T1000 (cell line): ENCODE measurements at places on chromosomes 12 and 14.

DNA sequence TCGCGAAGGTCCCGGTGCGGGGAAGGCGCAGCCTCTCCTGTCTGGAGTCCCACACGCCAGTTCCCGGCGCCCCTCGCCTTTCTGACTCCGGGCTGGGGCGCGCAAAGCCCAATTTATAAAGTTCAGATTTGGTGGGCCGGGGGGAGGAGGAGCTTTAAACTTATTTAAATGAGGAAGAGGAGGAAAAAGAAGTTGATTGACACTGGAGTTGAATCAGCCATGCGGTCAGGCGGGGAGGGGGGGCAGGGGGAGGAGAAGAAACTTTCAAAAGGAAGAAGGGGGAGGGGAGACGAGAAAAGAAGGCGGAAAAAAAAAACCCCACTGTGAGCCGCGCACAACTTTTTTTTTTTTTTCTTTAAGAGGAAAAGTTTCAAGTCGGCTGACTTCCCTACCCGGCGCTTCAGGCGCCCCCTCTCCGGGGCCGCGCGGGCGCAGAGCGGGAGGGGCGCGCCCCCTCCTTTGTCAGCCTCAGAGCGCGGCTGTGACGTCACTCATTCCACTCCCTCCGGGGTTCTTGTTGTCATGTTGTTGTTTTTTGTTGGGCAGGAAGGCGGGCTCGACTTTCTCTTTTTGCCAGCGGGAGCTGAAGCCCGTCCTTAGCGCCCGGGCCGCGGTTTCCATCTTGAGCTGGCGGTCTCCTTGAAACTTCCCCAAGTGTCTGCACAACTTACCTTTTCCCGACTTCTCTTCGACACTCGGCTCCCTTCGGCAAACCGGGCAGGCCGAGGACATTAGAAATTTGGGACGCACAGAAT is at the start of gene ZFP36L1:
Gene ZFP36L1 (minus strand): TSS at position 89 of the 755 bp plus-strand sequence. CDS start 129 bp downstream, outside the sequence.
- peak; percentile 93 for DNase-seq

GRCh38 chr12:53070877-53071492 is 8.2 kb downstream of the SPRYD3 start:
- DNase-seq: no peak

GRCh38 chr12:94062796-94063635 is 85.4 kb upstream of the PLXNC1 start:
- DNase-seq: no peak

- no peak for DNase-seq
These were observed 23.5 kb upstream of the PPP4R3A start for GRCh38 chr14:91533623-91534022.

DNA sequence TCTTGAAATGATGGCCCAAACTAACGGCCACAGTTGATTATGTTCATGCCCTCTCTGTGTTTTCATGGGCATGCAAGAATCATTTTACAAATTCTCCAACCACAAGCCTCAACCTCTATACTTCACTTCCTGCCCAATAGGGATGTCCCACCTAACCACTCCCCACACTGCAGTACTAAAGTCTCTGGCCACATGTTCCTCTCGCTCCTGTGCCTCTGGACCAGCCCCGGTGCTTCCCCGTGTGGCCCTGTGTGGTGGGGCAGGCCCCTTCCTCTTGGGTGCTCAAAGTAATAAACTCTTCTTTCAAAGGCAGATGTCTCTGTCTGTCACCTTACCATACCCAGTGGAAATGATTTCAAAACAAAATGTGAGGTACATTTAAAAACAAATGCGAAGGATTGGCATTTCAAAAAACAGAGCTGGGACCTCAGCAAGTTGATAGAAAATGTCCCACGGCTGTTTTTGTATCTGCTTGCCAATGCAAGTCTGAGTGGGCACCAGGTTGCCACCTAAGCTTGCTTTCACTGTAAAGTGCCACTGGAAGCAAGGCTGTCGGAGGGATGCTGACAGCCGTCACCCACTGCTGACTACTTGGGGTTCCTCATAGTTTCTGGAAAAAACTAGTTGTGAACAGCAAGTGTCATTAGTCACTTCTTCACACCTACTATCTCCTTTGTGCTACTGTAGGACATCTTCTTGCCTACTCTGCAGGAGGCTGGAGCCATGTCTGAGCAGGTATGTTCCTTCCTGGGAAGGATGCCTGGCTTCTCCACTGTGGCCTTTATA is 8.2 kb upstream of the SERPINA11 start:
- DNase-seq: no peak

DNA sequence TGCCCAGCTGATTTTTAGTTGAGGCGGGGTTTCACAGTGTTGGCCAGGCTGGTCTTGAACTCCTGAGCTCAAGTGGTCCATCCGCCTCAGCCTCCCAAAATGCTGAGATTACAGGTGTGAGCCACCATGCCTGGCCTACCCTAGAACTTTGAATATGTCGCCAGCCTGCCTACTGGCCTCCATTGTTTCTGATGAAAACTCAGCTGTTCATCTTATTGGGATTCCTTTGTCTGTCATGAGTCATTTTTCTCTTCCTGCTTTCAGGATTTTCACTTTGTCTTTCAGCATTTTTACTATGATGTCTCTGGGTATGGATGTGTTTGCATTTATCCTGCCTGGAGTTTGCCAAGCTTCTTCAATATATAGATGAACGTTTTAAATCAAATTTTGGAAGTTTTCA is 8.1 kb upstream of the B3GNT4 start:
- DNase-seq: no peak

GRCh38 chr12:42422785-42423184 is 96.8 kb downstream of the PPHLN1 start:
- no peak for DNase-seq
